CD8-positive, alpha-beta T cell (primary cell): ENCODE measurements at places on chromosomes 3 and 15.
A peak's percentile ranks its signal among the peaks of the same experiment; 100 is the strongest.

DNA sequence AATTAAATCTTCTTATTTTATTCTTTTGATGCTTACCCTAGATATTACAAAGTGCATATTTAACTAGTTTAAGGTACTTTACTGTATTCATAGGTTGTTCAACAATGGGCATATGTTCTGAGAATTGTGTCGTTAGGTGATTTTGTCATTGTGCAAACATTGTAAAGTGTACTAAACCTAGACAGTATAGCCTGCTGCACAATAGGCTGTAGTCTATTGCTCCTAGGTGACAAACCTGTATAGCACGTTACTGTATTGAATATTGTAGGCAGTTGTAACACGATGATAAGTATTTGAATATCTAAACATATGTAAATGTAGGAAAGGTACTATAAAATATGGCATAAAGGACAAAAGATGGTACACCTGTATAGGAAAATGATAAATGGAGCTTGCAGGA is 100.7 kb downstream of the CACNA2D3 start:
- DNase-seq, result no peak

DNA sequence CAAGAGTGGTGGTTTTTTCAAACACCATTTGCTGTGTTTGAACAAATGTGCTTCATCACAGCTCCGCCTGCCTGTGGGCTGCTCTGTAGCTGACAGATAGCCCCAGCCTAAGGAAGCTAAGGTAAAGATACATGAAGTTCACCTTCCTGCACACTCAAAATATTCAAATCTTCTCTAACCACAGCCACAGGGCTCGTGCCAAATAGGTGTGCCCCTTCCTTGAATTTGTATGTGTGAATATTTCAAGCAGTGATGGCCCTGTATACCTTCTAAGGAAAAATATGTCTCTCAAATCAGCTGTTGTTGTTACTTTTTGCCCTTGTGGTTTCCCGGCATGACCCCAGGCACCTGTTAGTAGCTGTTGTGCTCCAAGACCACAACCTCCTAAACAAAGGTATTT is 92.8 kb downstream of the CCNL1 start:
- peak; percentile 70 for DNase-seq

- no peak for DNase-seq
Measured at GRCh38 chr3:54004335-54004734, 112.7 kb upstream of the SELENOK start.

DNA sequence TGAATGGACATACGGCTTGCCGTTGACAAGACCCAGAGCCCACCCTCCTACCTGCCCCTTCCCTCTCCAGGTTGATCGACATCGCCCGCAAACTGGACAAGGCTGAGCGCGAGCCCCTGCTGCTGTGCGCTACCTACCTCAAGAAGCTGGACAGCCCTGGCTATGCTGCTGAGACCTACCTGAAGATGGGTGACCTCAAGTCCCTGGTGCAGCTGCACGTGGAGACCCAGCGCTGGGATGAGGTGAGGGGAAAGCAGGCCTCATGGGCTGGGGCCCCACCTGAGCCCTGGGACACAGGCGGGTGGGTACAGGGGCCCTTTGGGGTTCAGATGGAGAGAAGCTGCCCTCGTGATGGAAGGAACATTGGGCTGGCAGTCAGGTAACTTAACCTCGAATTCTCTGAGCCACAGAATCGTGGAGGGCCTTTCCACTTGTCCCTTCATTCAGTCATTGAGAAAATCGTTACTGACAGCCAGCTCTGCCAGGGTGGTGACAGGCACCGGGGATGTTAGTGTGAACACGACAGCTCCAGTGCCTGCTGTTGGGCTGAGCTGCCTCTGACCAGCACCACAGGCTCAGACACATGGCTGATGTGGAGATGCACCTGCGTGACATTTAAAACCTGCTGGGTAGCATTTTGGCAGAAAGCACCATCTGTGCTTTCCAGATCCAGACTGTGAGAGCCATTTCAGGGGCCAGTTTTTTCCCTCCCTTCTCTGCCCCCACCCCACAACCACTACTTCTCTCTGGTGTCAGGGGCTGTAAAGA is 25.6 kb upstream of the RHO start:
- DNase-seq, result no peak
